Fibroblast of lung (primary cell): ENCODE measurements at places on chromosomes 13 and 19. TPM values are rescaled to one million over a fixed set of nuclear protein-coding genes. Genes with fewer than 3 reads are reported as not detected.

DNA sequence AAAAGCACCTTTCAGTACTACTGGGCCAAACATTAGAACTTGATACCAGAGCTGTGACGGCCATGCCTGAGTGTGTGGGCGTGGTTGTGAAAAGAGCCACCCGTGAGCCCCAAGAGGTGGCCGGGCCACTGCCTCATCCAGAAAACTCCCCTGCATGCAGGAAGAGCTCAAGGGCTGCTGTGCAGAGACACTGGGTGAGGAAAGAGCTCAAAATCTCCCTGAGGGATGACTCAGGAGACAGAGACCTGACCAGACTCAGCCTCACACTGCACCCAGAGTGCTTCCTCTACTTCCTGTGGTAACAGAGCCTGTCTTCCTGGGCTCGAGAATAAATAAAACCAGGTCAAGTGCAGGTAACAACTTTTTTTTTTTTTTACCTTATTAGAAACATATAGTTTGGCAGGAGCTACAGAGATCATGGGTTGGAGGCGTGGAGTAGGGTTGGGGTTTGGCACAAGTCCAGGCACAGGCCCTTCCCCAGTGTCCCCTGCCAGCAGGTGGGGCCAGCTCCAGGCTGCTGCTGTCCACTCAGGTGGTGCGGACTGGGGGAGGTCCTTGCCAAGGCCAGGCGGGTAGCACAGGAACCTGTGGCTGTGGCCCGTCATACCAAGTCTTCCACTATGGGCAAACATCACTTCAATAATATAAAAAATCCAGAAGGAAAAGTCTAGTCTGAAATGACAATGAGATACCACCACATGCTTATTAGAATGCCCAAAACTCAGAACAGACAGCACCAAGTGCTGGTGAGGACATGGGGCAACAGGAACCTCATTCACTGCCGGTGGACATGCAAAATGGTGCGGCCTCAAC is 25.5 kb downstream of the ELL start:
- DNase-seq: no peak

DNA sequence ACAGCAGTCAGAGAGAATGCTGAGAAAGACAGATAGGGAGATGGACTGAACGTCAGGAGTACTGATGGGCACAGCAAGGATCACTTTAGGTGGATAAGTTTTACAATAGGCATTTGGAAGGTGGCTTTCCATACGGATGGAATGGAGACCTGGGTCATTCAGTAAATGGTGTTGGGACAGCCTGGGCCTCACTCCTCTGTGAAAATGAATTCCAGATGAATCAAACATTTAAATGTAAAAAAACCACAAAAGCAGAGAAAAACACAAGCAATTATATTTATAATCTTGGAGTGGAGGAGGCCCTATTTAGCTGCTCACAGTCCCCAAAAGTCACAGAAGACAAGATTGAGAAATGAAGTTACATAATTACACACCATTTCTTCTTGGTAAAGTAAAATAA is 4.7 kb downstream of the IL17D start:
- DNase-seq: no peak

NKG7 gene
- not detected in 2 replicates for total RNA-seq

UPK1A gene
- total RNA-seq: not detected in 2 replicates

F2RL3 gene
- under 0.01 TPM in 1 of 2 replicates, not detected in the other for total RNA-seq

GRCh38 chr19:41324231-41324702 is 14.3 kb downstream of the CCDC97 start:
- DNase-seq: no peak

GRCh38 chr19:48455171-48455907 is at the start of gene KCNJ14:
Gene KCNJ14 (plus strand): TSS chr19:48455574. CDS start chr19:48461725, 6,151 bp downstream.
- DNase-seq: no peak

DNA sequence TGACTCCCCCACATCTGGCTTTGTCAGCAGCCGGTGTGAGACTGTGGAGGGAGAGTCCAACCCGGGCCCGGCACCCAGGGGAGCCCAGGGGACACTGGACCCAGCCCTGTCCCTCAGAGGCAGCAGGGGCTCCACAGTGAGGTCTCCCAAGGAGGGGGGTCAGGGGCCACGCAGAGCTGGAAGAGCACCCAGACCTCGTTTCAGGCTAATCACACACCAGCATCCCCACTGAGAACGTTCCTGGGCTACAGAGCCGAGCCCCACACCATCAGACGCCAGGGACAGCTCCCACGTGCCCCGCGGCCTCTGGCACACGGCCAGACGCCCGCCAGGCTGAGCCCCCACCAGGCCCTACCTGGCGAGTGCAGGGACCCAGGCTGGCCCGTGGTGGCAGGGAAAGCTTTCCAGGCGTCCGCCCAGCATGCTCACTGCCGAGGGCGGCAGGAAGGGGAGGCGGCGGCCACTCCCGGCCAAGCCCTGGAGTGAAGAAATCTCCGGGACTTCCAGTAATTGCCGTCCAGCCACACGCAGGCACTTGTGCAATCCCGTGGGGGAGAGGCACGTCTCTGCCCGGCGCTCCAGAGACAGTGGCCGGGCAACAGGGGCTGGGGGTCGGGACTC is 19.2 kb downstream of the SBNO2 start:
- DNase-seq: peak; percentile 90

GRCh38 chr13:42277618-42278276 is 5.8 kb downstream of the AKAP11 start:
- DNase-seq: peak; percentile 14

- no peak for DNase-seq
Observed at GRCh38 chr19:43705729-43706128, 10.1 kb upstream of the IRGC start.

C5AR1 gene
- total RNA-seq: under 0.01 and 0.33 TPM in 2 replicates

GRCh38 chr13:28651810-28652401 is 7.0 kb upstream of the POMP start:
- DNase-seq: no peak

DNA sequence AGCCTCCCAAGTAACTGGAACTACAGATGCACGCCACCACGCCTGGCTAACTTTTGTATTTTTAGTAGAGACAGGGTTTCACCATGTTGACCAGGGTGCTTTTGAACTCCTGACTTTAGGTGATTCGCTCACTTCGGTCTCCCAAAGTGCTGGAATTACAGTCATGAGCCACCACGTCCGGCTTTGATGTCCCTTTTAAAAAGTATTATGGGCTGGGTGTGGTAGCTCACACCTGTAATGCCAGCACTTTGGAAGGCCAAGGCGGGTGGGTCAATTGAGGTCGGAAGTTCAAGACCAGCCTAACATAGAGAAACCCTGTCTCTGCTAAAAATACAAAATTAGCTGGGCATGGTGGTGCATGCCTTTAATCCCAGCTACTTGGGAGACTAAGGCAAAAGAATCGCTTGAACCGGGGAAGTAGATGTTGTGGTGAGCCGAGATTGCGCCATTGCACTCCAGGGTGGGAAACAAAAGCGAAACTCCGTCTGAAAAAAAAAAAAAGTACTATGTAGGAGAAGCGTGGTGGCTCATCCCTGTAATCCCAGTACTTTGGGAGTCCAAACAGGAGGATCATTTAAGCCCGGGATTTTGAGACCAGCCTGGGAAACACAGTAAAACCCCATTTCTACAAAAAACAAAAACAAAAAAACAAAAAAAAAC is 22.8 kb upstream of the ERVV-1 start:
- no peak for DNase-seq

TTYH1 gene
- not detected in 2 replicates for total RNA-seq

GRCh38 chr19:7492142-7492541 is 3.3 kb upstream of the PEX11G start:
- no peak for DNase-seq

GRCh38 chr13:101552786-101553185 is 100.3 kb downstream of the ITGBL1 start:
- DNase-seq: peak; percentile 57

DNA sequence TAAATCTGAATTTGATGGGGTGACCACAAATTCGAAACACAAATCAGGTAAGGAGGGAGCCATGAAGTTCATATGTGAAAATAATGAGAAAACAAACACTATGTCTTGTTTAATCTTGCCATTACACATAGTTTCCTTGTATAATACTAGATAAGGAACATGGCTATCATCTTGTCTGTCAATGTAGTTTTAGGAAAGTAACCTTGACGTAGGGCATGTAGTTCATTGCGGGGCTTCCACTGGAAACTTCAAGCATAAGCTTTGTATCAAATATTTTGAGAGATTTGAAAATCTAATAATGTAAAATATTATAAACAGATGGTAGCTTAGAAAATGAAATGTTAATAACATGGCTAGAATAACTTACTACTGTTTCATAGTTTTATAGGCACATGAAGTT is 8.8 kb downstream of the BIVM start:
- DNase-seq: no peak

DNA sequence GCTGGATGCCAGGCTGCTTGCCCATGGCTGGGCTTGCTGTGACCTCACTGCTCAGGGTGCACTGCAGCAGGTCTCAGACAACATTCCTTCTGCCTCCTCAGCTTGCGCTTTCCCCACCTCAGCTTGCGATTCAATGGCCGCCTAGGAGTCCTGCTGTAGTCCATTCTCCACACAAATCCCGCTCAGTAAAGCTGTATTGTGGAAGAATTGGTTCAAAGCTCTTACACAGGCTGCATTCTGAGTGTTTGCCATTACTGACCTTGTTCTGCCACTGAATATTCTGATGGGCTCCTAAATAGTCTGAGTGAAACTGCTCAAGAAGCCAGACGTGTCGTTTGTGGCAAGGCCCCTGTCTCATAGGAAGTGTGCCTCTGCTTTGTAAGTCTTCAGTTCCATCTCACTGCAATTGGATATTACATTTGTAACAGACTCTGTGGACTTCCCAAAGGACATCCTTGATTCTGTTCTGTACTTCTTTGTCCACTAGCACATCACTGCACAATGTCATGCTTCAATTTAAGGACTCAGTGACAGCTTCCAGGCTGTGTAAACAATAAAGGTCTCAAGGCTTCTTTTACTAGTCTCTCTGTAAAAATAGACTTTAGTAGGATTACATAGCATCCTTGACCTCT is 49.8 kb downstream of the KATNAL1 start:
- DNase-seq: no peak

GRCh38 chr19:48918801-48919247 is 14.7 kb upstream of the DHDH start:
- no peak for DNase-seq

ZNF888 gene
- total RNA-seq: 2.6 and 4.3 TPM in 2 replicates

DNA sequence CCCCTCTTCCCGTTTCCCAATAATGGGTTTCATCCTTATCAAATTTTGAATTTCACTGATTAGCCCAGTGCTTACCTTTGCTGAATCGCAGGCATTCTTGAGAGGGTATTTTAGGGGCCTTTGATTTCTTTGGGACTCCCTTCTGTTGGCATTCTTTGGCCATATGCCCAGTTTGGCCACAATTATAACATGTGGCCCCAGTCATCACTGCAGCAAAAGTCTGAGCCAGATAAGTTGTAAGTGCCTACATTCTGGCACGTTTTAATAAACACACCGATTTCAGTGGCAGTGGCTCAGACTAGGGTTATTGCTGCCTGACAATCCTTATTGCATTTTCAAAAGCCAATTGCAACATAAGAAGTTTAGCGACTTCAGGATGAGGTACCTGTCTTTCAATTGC is 41.4 kb downstream of the ZNF726 start:
- DNase-seq: no peak

GRCh38 chr13:57409121-57409520 is 222.4 kb upstream of the PCDH17 start:
- no peak for DNase-seq

GRCh38 chr13:89053418-89053817 is 1382.2 kb downstream of the SLITRK5 start:
- DNase-seq: no peak

DNA sequence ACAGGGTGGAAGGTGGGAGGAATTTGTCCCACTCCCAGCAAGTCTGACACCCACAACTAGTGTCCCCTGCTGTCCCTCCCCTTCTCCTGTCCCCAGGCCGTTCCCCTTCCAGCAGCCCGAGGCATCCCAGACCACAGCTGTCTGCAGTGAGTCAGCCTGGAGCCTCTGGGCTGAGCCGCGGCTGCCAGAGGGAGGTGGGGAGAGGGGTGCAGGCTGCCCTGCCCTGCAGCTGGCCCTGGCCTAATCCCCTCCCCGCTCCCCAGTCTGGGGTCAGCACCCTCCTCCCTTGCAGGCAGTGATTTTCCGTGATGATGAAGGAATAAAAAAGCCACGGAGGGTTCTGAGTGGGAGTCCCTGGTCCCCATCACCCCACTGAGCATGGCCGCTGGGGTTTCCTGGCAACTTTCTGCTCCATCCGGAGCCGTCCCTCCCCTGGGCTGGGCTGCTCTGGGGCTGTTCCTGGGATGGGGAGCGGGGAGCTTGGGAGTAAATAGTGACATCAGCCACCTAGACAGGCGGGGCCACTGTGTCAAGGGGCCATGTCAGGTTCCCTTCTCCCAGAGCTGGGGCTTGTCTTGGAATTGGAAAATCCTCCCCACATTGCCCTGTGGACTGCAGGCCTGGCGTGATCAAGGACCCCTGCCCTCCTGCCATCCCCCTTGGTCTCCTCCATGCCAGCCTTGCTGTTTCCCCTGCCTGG is 16.8 kb downstream of the SPC24 start:
- peak; percentile 83 for DNase-seq
